ENCODE measurements at places on chromosomes 7 and 10.

DNA sequence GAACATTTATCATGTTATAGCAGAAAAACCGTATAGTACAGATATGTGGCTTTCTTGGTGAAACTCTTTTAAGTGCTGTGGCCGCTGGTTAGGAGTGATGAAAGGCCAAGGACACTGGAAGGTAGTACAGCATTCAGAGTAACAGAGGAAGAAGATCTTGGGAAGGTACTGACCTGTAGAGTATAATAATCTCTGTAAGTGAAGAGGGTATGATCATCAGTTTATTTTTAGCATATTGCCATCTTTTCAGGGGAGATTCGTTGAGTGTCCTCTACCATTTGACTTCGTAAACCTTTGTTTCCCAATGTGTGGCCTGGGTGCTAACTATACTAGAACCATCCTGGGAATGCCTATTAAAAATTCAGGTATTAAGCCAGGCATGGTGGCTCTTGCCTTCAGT lies 44.6 kb downstream of the WAC start:
- no peak for DNase-seq

GRCh38 chr10:54708021-54708420 lies 93.0 kb downstream of the PCDH15 start:
- DNase-seq: no peak

- DNase-seq: no peak
Observed at GRCh38 chr7:121479466-121479865, 83.4 kb upstream of the FAM3C start.

GRCh38 chr10:1196656-1197055 lies 140.5 kb downstream of the WDR37 start:
- no peak for DNase-seq

GRCh38 chr10:90788968-90789367 lies 68.9 kb downstream of the HTR7 start:
- DNase-seq: no peak

GRCh38 chr10:3790272-3790671 lies 5.3 kb upstream of the KLF6 start:
- DNase-seq: no peak

DNA sequence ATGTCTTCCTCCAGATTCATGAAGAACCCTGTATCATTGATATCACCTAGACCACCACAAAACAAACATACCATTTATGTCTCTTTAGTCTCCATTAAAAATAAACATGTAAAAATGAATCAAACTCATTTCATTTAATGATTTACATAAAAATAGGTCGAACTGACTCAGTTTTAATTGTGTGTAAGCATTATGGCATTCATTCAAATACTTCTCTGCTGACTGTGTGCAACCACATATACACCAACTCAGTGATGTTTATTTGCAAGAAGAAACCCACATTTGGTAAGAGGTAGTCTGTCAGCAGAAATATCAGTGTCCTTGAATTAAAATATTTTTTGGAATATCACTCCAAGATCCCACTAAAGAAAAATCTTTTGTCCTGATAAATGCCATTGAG lies 30.5 kb downstream of the ABCB1 start:
- no peak for DNase-seq

GRCh38 chr10:73810735-73811465 lies 498 bp downstream of the NDST2 start:
- DNase-seq: no peak

- no peak for DNase-seq
Observed at GRCh38 chr7:494259-494687, 25.4 kb downstream of the PDGFA start.

DNA sequence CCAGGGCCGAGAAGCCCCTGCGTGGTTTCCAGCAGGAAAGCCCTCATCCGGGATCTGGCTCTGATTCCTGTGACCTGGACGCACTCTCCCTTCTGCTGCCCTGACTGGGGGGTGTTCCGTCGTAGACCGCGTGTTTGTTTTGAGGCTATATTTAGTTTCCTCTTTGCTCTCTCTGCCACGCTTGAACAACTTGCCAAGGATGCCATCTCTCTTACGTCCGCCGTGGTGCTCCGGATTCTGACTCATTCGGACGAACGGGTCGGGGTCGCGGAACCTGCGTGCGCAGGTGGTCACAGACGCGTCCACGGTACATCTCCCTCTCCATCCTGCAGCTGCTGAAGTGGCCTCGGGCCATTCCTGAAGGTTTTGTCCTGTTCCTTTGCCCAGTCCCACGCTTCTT lies 10.4 kb upstream of the SORCS3 start:
- no peak for DNase-seq

- DNase-seq: no peak
Observed at GRCh38 chr7:98315318-98315993, 34.0 kb downstream of the BRI3 start.

DNA sequence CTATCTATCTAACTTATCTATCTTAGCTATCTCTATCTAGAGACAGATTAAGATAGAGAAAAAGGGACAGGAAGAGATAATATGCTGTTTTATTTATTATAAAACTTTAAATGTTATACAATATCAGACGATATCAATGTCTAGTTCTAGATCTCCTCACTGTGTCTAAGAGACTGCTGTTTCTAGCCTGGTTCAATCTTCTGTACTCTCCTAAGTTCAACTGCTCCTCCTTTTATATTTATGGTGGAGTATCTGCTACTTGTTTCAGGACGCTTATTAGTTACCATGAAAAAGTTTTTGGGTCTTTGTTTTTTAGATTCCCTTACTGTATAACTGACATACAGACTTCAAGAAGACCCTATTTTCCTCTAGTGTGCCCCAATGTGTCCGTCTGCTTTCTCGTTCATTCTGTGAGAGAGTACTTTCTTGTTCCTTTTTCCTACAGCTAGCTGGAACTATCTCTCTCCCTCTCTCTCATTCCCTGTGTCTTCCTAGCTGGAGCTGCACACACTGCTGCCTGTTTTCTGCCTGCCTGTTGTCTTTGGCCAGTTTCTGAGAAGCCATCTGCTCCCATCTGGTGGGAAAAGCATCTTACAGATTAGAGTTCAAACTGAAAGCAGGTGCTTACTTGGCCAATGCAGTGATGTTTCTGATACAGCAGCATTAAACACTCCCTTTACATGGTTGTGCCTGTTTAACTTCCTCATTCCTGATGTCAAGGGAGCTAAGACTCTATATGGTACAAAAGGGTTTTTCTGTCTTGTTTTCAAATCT lies 49.4 kb upstream of the ARL4A start:
- DNase-seq: no peak

- DNase-seq: no peak
Observed at GRCh38 chr7:44962483-44963251, 16.1 kb downstream of the MYO1G start.

GRCh38 chr10:110460111-110460809 lies 37.4 kb upstream of the DUSP5 start:
- DNase-seq: no peak

- DNase-seq: no peak
Observed at GRCh38 chr10:6537770-6538169, 42.3 kb downstream of the PRKCQ start.

GRCh38 chr10:1434912-1435692 lies 302.2 kb downstream of the ADARB2 start:
- no peak for DNase-seq

- DNase-seq: no peak
Observed at GRCh38 chr7:67825356-67825755, 828.7 kb downstream of the TYW1 start.

GRCh38 chr7:114941692-114942091 lies 19.8 kb downstream of the MDFIC start:
- no peak for DNase-seq
